ENCODE measurements at places on chromosomes 4 and X.

GRCh38 chr4:44927399-44928380, 201.3 kb upstream of the GNPDA2 start:
- no peak for DNase-seq

- DNase-seq: no peak
These were observed 293.5 kb downstream of the KCNIP4 start for GRCh38 chr4:21655031-21655430.

DNA sequence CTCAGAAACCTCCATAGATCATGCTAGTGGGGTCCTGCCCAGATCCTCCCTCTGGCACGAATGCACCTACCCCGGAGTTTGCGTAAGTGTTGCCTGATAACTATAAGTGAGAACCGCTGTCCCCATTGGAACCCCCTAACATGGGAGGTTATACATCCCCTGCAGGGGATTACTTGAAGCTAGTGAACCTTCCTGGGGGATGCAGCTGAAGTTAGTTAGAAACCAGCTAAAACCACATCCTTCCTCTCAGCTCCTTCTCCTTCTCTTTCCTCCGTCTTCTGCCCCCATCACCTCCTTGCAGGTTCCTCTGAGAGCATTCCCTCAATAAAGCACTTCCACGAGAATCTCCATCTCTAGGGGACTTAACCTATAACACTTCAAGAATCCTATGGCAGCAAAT, 95.0 kb downstream of the ZNF827 start:
- no peak for DNase-seq

DNA sequence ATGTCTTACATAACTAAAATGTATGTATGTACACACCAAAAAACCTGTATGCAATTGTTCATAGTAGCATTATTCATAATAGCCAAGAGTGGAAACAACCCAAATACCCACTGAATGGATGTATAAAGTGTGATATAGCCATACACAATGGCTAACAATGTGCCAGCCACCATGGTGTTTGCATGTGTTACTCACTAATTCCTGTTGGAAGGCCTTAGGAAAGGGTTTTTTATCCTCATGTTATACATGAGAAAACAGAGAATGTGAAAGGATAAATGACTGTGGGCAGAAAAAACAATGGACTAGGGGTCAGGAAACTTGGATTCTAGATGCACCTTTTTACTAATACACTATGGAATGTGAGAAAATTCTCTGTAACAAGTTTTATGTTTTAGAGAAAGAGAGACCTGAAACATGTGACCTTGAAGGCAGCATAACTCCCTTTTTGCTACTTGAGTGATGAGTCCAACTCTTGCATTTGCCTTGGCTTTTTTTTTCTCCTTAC, 55.7 kb downstream of the TIGD2 start:
- no peak for DNase-seq

- no peak for DNase-seq
These were observed 173.2 kb downstream of the LDB2 start for GRCh38 chr4:16725252-16725651.

GRCh38 chr4:88244816-88245579, 39.4 kb downstream of the PPM1K start:
- DNase-seq: peak; percentile 47

DNA sequence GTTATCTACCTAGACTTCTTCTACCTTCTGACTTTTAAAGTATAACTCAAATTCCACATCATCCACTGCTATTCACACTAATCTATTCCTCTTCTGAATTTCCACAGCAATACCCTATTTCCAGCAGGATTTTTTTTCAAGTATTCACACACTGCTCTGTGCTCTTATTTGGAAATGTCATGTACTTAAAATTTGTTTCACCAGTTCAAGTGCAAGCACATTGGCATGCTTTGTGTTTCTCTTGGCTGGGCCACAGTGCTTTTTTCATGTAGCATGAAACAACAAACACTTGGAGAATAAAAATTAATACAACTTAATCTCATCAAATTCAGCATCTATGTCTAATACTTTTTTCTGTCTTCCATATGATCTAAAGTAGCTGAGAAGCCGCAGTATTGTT, 161.8 kb upstream of the PCDH18 start:
- DNase-seq: no peak

DNA sequence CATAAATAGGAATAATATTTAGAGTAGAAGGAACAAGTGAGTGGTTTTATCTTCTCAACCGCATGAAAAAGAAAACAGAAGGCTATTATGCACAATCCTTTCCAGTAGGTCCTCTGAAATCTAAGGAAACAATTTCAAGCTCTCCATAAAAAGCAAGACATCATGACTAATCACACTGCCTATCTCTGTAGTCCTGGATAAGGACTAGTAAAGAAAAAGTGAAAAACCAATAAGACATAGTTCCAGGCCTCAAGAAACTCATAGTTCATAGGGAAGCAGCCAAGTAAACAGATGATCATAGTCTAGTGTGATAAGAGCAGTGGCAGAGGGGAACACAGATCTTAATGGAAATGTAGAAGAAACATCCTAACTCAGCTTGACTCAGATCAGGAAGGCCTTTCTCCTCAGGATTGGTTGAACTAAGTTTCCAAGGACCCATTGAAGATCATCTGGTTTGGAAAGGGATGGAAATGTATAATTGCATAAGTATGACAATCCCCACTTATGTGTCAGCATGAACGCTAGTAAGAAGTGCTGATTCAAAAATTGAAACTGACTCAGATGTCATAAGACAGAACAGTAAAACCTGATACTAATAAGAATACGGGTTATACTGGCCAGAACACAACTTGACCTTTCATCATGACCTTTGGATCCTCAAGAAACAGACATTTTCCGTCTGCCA, 155.3 kb downstream of the GRIA3 start:
- DNase-seq: no peak

DNA sequence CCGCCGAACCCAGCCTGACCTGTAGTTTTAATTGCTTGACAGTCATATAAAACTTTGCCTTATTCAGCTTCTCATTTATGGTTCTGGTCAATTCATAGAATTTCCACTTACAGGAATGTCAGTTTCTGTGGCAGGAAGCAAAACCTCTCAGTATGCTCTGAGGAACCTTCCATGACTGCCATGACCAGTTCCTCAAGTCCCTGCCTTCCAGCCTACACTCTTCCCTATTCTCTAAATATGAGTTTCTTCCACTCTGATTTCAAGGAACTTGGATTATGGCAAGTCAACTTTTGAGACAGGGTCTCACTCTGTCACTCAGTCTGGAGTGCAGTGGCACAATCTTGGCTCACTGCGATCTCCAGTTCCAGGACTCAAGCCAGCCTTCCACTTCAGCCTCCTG, 26.0 kb upstream of the NSUN7 start:
- no peak for DNase-seq

DNA sequence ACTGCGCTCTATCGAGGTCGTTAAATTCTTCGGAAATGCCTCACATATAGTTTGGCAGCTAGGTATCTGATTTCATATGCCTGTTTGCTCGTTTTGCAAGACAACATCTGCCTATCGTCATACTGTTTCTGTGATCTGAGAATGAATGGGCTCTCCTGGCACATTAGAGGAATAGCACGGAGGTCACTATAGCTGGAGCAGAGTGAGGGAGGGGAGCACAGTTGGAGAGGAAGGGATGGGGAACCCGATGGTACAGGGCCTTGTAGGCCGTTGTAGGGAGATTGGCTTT, 552 bp downstream of the IKBKG start:
- no peak for DNase-seq

DNA sequence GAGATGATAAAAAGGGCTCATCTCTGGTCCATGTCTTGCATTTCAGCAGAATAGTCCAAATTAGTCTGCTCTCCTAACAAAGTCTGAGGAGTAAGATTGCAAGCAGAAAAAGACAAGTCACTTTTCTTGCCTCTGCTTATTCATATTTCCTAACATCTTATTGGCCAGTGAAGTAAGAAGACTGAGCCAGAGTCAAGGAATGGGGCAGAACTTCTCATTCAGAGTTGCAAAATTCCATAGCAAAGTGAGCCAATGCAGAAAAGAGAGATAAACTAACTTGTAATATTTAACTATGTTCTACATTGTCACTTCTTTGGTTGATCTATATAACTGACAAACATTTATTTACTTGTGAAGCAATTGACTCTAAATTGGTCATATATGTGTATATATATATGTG, 2304.0 kb downstream of the ARAP2 start:
- no peak for DNase-seq

- no peak for DNase-seq
These were observed 1532.4 kb upstream of the TENM3 start for GRCh38 chr4:180710628-180711337.

- no peak for DNase-seq
These were observed 4.3 kb upstream of the WDR13 start for GRCh38 chrX:48592971-48593370.

- no peak for DNase-seq
These were observed 33.3 kb upstream of the SORCS2 start for GRCh38 chr4:7158991-7159390.

DNA sequence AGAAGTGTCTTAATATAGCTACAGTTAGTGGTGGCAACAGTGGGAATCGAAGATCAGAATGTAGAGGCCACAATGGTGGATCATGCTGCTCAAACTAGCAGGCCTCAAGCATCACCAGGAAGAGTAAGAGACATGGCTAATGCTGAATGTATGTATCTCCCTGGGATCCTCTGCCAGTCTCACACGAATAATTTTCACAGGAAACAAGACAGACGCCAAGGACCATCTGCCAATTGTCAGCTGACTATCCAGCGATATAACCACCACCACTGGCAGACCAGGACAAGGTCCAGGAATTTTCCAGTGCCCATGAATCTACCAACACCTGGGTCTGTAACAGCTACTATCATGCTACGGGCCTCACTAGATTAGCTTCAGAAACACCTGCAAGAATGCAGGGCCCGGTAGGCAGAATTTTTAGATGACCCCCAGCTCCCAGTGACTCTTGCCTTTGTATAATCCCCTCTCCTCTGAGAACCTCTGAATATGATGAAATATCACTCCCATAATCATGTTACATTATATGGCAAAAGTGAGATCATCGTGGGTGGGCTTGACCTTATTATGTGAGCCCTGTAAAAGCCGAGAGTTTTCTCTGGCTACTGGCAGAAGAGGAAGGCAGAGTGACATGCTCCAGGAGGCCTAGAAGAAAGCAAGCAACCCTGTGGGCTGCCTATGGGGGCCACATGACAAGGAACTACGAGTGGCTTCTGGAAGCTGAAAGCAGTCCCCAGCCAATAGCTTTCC, 429.8 kb downstream of the BCOR start:
- no peak for DNase-seq

DNA sequence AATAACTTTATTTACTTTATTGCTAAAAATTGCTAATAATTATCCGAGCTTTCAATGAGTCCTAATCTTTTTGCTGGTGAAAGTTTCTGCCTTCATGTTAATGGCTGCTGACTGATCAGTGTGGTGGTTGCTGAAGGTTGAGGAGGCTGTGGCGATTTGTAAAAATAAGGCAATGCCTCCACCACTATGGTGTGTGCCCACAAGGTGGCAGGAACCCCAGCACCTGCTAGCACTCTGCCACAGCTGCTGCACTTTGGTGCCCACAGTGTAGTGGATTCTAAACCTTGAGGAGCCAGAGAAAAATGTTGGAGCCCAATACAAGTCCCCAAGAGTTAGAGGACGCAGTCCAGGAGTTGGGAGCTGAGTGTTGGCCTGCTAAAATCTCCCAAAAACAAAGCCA, 1237.1 kb downstream of the PCDH19 start:
- DNase-seq: no peak

GRCh38 chr4:140529434-140529833, 5.5 kb downstream of the ELMOD2 start:
- no peak for DNase-seq

DNA sequence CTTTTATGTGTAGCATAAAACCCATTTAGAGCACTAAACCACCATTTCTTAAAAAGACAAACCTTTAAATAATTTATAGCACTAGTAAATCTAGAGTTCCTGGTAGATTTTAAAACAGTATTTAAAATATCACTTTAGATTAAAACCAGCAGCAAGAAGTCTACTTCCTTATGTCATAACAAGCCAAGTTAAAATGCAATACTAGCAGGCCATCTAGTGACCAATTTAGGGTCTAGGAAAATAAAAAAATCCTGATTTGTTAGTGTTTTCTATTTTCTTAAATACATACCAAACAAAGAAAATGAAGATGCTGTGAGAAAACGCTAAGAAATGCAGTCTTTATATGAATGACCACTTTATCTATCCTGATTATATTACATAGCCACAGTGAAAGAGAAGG, 53.9 kb downstream of the PAPSS1 start:
- no peak for DNase-seq

- DNase-seq: peak; percentile 64
These were observed 24.0 kb downstream of the CYTL1 start for GRCh38 chr4:4995103-4995907.

GRCh38 chr4:148881860-148882643, 439.8 kb upstream of the NR3C2 start:
- DNase-seq: no peak

DNA sequence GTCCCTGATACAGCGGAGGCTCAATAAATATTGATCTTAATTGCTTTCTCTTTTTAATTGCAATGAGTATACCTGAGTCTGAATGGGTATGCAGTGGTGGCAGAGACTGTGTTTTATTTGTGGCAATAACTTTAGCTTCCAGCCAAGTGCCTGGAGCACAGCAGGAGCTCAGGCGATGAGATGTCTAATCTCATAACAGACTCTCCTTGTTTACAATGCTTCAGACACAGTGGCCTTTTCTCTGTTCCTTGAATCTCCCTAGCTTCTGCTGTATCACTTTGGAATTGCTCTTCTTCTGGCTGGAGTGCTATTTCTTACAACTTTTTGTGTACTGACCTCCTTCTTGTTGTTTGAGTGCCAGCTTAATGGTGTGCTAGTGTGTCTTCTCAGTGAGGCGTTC, 91.5 kb upstream of the UNC5C start:
- no peak for DNase-seq

DNA sequence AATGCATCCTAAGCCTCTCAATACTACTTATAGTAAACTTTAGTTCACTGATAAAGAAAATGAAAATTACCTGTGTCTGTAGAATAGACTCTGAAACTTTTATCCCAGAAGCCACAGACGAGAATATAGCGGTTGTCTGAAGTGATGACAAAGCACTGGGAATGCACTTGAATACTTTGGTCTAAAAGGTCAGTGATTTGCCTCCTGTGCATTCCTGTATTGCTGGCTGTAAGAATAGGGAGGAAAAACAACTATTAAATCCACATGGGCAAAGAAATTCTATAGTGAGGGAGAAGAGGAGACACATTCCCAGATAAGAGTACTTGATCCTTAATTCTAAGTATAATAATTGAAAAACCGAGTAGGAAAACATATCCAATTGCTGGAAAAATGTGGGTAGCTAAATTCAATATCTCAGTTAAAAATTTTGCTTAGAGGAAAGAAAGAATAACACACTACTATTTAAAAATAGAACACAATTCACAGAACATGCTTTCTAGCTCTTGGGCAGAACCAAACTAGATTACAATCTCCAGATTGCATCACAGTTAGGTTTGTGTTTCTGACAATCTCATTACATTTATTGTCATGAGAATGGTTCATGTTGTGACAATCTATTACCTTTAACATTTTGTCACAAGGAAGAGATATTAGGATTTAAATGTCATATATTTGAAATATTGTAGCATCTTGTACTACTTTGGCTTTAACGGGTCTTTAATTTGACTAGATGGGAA, 232.1 kb downstream of the DCLK2 start:
- DNase-seq: no peak
